Endothelial cell of umbilical vein (primary cell): ENCODE measurements at places on chromosomes 7 and 10.
A peak's percentile ranks its signal among the peaks of the same experiment; 100 is the strongest.

GRCh38 chr7:24580283-24580946 is 7.2 kb downstream of the PALS2 start:
- peak; percentile 46 for DNase-seq

GRCh38 chr10:127407551-127407950 is 141.6 kb upstream of the NPS start:
- DNase-seq = no peak

GRCh38 chr10:10579709-10580108 is 438.0 kb upstream of the CELF2 start:
- DNase-seq = no peak

DNA sequence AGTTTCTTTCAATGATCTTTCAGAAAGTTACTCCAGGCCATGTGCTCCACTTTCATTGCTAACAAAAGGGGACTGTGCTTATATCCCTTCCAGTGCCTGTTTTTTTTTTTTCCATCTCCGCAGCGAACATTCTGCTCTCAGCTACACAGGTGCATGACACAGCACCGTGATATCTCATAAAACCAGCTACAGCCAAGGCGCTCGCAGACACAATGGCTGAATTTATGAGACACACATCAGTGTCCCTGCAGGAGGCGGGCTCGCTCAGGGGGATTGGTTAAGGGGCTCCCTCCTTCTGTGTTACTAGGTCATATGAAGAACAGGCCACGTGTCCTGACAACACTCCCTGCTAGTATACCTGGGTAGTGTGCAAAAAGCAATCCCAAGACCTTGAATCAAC is 245.5 kb downstream of the SKAP2 start:
- no peak for DNase-seq

GRCh38 chr10:14111208-14111607 is 219.5 kb downstream of the FRMD4A start:
- DNase-seq = no peak

DNA sequence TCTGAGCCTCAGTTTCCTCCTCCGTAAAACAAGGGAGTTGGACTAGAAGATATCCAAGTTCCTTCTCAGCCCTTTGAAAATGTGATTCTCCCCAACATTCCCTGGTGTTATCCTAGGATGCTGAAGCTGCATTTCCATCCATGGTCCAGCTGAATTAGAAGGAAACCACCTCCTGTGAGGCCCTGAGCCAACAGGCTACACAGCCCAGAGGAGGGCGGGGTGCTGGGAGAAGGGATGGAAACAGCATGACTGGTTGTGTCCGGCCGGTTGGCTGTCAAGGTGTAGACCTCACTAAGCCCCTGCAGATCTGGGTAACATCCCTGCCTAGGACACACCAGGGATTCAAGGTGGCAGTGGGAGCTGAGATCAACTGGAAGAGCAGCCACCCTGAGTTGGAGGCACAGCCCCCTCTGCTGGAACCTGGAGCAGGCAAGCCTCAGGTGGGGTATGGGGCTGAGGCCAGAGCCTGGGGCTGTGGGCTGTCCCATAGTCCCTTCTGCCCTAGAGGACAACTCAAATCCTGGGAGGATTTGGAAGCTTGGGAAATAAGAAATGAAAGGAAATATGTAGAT is 72.0 kb downstream of the PAX2 start:
- DNase-seq = no peak

DNA sequence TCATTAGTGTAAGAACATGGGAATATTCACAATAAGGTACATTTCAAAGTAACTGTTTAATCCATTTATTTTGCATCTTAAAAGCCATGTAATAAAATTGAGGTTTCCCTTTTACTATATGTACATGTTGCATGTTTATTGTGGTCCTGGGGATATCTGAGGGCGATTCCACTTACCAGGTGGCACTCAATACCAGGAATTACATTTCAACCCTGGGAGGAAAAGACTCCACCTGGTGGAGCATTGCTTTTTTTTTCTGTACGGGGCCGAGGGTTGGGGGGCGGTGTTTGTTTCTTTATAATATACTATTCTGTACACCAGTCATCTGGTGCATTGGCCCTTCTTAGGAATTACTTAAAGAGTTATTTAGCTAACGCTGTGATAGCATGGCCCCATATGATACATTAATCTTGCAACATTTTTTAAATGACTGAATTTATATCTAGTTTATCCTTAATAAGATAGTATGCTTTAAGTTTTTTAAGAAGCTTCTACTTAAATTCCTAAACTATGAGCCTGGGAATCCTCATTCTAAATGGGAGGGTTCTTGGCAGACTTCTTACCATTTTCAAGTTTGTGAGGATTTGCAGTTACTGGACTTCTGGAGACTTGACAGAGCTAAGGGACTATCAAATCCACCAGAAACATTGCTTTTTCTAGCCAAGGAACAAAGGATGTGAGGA is 7.2 kb upstream of the HGF start:
- DNase-seq = no peak

- DNase-seq = peak; percentile 9
Observed at GRCh38 chr7:42269161-42269560, 32.2 kb upstream of the GLI3 start.
